ENCODE measurements at places on chromosomes 5 and 9.
A peak's percentile ranks its signal among the peaks of the same experiment; 100 is the strongest.

GRCh38 chr9:134475011-134475790 lies 148.9 kb downstream of the RXRA start:
- DNase-seq: no peak

- DNase-seq: no peak
Observed at GRCh38 chr5:97554977-97555643, 372.1 kb upstream of the RIOK2 start.

- peak; percentile 80 for DNase-seq
Observed at GRCh38 chr5:177402271-177403043, 2.0 kb upstream of the PFN3 start.

DNA sequence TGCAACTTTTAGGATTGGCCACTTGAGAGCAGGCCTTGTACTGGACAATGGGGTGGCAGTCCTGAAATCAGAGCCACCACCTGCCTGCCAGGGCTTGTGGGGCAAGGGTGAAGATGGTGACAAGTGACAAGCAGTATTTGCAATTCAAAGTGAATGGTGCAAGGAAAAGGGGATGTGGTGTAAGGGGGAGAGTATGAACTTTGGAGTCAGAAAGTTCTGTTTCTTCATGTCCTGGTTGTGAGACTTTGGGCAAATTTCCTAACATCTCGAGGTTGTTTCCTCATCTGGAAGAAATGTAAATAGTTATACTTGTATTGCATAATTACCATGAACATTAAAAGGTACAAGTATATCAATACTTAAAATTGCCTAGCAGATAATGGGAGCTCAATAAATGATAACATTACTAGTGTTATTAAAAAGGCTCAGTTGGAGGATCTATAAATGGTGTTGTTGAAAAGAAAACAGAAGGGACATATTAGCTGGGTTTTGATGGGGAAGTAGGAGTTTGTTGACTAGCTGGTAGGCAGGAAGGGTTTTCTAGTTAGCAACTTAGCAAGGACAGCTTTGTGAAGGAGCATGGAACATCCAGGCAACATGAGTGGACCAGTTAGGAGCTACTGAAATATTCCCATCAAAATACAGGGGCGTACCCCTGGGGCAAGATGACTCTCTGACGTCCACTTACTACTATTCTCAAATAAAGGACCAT lies 21.3 kb upstream of the MEGF9 start:
- no peak for DNase-seq

GRCh38 chr9:4365055-4365454 lies 65.2 kb upstream of the GLIS3 start:
- DNase-seq: no peak

- DNase-seq: no peak
Observed at GRCh38 chr5:171906703-171907590, 99.5 kb downstream of the FBXW11 start.

GRCh38 chr5:113510836-113511451 lies 2.5 kb upstream of the YTHDC2 start:
- no peak for DNase-seq

DNA sequence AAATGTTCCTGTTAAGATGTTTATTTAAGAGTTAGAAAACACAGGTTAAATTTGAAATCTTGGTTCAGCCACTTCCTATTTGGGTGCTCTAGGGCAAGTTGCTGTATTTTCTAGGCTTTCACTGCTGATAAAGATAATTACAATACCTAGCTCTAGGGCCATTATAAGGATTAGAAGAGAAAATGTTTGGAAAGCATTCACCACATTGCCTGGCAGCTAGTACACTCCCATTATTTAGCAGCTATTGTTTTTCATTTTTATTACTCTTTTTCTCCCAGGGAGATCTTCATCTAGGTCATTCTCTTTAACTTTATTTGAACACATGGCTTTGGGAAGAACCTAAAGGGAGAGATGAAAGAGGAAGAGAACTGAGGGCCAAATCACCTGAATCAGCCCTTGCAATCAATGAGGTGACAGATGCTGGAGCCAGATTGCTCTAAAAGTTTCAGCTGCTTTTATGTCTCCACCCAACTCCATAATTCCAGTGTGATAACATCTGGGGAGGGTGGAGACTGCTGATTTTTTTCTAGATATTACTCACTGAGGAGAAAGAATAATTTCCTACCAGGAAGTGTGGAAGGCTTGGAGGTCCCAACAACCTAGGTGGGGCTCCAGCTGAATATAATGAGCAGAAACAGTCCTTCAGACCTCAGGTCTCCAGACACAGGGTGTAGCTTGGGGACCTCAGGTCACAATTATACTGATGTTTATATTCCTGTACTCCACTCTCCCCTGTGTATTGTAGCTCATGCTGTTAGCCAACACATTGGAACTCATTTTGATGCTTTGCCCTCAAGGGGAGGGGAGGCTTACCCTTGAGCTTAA lies 640.0 kb downstream of the RAB3C start:
- DNase-seq: no peak

- DNase-seq: no peak
Observed at GRCh38 chr9:4382722-4383317, 83.0 kb upstream of the GLIS3 start.

- no peak for DNase-seq
Observed at GRCh38 chr5:119067450-119067849, 3.4 kb upstream of the DMXL1 start.

DNA sequence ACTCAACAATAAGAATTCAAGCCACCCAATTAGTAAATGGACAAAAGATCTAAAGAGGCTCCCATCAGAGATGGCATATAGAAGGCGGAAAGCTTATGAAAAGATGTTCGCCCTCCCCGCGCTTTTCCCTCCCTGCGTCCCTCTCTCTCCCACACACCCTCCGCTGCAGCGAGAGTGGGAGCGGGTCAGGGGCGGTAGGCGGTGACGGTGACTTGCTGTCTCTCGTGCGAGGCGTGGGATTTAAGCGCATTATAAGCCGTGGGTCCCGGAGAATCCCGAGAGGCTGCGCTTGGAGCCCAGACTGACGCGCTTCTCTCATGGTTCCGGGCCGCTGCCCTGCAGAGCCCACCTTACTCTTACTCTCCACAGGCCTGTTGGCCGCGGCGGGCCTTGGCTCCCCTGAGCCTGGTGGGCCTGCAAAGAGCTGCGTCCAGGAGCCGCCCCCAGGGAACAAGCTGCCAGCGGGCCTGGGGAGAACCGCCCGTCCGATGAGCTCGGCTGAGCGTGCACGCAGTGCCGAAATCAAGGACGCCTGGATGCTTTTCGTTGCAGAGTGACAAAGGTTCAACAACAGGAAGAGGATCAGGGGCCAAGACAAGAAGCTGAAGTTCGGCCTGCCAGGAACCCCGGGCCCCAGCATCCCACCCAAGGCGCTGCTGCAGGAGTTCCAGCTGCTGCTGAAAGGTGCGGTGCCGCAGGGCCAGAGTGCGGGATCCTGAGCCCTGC lies 42.6 kb upstream of the BICD2 start:
- DNase-seq: no peak

DNA sequence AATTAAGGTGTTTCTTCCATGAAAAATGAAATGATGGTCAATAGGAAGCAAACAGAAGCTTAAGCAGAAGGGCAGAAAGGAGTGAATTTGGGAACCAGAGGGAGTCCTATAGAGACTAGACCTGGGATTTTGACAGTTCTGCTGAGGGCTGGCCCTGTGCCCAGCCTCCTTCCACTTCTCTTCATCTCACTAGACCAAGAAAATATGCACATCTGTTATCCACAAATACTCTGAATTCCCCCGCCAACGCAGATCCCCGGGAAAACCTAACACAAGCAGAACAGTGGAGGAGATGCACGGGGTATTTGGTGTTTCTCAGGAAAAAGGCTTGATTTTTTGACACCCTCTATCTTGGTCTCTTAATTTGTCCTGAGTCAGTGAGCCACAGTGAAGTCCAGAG lies 22.7 kb downstream of the GRIA1 start:
- DNase-seq: no peak

Data from NCI-H510A (cell line).